Activated CD4-positive, alpha-beta T cell treated with anti-CD3 and anti-CD28 coated beads for 36 hours (primary cell): ENCODE measurements at places on chromosomes 6 and 20. TPM values are rescaled to one million over a fixed set of nuclear protein-coding genes. Genes with fewer than 3 reads are reported as not detected.

GRCh38 chr6:87754828-87755227 is 52.8 kb upstream of the AKIRIN2 start:
- no peaks in the 10 kb centered on the region for H3K36me3 ChIP-seq
- peaks cover 2% of the 10 kb centered on the region for H3K27me3 ChIP-seq
- no peak overlapping the region for H3K4me3 ChIP-seq
- peaks cover 18% of the 10 kb centered on the region for H3K4me1 ChIP-seq
- H3K27ac ChIP-seq = no peak overlapping the region
- DNase-seq = no peak

DNA sequence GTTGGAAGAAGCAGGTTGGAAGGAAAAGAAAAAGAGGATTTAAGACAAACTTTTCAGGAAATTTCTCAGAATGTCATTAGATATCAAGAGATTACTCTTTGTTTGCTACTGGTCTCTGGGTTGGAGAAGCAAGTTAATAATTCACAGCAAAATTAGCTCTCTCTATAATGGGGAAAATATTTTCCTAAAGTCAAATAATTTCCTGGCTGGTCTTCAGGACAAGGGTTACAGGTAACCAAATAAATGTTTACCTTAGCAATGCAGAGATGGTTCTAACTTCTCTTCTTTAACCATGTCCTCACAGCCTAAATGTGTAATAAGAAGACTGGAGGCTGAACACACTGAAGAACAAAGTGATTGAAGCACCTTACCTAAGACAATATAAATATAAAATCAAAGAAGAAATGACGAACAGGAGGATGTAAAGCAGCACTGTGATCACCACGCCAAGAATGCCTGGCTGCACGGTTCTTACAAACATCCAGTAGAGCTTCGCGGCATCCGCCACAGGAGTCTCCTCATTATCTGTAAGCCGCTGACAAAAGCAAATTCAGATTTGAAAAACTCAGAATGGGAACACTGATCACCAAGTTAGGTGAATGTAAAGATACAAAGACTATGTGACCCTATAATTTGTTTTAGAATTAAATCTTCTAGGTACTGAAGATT is 717.5 kb downstream of the TFAP2A start:
- DNase-seq = no peak
- no peak overlapping the region for H3K27ac ChIP-seq
- H3K27me3 ChIP-seq = no peaks in the 10 kb centered on the region
- H3K4me3 ChIP-seq = no peak overlapping the region
- no peaks in the 10 kb centered on the region for H3K36me3 ChIP-seq

- no peaks in the 10 kb centered on the region for H3K4me1 ChIP-seq
- H3K36me3 ChIP-seq = no peaks in the 10 kb centered on the region
- H3K4me3 ChIP-seq = no peak overlapping the region
- H3K27me3 ChIP-seq = peaks cover 14% of the 10 kb centered on the region
- no peak for DNase-seq
These were observed 70.8 kb downstream of the EYA2 start for GRCh38 chr20:46965477-46965876.

The ACSS1 gene
- total RNA-seq = 8.5 TPM
